Cardiac fibroblast (primary cell): ENCODE measurements at places on chromosomes 13 and 19.

- DNase-seq: peak; percentile 84
These were observed 2.9 kb downstream of the RXFP2 start for GRCh38 chr13:31742097-31742734.

DNA sequence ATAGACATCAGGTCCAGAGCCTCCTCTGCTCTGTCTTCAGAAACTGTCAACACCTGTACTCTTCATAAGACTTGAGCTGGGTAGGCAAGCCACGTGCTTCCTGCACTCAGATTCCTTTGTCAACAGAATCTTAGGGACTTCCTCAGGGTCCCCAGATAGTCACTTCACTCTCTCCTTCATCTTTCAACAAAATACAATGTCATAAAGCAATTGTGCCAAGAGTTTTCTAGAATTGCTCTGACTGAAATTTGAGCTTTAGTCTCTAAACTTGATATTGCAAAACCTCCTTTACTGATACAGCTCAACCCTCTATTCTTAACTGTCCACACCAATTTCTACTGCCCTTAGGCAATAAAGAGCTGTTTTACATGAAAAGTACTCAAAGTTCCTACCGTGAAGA lies 179.9 kb downstream of the IRS2 start:
- peak; percentile 13 for DNase-seq

- DNase-seq: no peak
These were observed 15.2 kb downstream of the ACTN4 start for GRCh38 chr19:38662537-38663155.

DNA sequence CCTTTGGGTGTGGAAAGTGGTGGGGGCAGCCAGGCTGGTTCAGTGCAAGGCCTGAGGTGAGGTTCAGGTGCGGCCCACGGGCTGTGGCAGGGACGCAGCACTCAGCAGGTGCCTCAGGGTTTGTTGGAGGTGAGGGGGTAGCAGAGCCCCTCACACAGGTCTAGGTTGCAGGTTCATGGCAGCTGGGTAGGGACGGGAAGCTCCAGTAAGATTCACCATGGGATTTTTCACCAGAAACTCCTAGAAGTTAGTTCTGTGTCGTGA lies 14.0 kb downstream of the MCF2L start:
- no peak for DNase-seq

DNA sequence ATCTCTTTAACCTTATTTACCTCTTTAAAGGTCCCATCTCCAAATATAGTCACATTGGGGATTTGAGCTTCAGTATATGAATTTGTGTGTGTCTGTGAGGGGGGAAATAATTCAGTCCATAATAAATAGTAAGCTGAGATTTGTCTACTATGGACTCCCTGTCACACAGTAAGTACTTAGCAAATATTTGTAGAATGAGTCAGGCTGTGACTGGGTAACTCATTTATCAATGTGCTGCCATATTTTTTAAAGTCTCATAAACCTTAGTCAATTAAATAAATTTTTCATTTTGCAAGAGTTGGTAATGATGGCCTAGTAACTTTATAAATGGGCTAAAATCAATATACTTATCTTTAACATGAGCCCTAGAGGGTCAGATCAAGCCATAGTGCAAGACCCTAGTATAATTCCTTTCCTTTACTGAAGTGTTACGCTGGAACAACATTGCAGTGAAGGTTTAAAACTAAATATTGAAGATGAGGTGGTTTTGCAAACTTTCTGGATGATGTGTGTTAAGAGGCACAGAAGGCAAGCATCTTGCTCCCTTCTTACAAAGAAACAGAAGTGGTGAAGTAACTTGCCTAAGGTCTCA lies 305.1 kb downstream of the KCNRG start:
- peak; percentile 42 for DNase-seq

DNA sequence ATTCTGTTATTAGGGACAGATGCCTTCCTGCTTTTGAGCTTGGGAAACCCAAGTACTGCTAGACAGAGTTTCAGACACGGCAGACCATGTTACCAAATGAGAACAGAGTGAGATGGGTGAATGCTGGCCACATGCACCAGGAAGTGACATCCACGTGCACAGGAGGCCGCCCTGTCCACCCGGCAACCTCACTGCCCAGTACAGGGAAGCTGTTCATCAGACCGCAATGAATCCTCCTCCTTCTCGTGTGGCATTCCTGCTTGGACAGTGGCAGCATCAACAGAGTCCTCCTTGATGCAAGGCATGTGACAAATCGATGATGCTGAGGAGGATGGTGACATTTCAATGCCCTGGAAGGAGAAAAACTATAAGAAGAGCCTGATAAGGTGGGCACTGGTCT lies 191.0 kb upstream of the SOX1 start:
- DNase-seq: no peak

DNA sequence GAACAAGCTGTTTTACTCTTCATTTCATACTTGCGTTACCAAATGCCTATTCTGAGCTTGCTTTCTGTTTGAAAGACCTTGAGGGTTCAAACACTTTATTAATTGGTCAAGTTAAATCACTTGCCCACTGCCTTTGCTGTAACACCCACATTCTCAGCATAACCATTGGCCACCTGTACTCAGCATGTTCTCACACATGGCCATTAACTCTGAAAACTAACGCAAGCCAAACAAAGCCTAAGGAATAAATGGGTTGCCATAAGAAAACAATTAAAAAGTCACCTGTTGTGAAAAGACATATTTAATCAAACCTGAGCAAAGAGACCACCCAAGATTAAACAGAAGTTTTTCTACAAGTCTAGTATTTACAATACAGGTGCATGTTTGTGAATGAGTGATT lies 517.2 kb upstream of the SPRY2 start:
- no peak for DNase-seq

GRCh38 chr13:110422913-110423688 lies 116.0 kb downstream of the COL4A2 start:
- DNase-seq: peak; percentile 62

- no peak for DNase-seq
These were observed 7.6 kb downstream of the PIK3R2 start for GRCh38 chr19:18160493-18160970.

DNA sequence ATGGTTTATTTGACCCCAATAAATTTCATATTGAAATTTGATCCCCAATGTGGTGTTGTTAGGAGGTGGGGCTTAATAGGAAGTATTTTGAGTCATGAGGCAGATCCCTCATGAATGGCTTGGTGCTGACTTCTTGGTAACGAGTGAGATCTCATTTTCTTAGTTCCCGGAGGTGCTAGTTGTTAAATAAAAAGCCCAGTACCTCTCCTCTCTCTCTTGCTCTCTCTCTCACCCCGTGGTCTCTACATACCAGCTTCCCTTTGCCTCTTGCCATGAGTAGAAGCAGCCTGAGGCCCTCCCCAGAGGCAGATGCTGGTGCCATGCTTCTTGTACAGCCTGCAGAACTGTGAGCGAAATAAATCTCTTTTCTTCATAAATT lies 39.4 kb upstream of the KATNAL1 start:
- DNase-seq: no peak

- peak; percentile 8 for DNase-seq
These were observed 43.0 kb downstream of the CACNA1A start for GRCh38 chr19:13463296-13463695.

- no peak for DNase-seq
These were observed 28.7 kb upstream of the GARRE1 start for GRCh38 chr19:34225659-34226015.

DNA sequence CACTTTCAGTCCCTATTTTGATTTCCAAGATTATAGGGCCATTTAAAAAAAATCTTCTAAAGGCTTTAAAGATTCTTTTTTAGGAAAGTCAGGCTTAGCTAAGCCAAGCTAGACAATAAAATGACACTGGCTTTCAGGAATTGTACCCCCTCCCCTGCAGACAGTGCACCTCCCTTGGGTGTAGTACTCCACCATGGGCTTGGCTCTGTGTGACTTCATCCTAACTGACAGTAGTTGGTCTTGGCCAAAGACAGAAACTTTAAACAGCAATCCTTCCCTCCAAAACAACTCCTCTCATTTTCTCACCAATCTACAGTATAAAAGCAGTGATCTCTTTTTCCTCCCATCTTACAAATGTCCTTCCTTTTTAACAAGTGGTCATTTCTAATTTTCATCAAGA lies 283.0 kb downstream of the DNAJC15 start:
- no peak for DNase-seq

GRCh38 chr13:111663505-111663904 lies 343.1 kb downstream of the TEX29 start:
- DNase-seq: no peak

DNA sequence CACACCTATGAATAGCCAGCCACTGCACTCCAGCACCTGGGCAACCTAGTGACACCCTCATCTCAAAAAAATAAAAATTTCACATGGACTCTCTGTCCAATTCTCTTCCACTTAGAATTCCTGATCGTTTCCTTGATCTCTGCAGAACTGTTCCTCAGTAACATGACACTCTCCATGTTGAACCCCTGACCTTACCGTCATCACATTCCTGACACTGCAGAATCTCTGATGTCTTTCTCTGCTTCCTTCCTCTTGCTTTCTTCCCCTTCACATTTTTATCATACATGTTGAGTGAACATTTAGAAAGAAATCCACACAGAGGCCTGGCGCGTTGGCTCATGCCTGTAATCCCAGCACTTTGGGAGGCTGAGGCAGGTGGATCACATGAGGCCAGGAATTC lies 15.0 kb downstream of the ZNF114 start:
- no peak for DNase-seq

- DNase-seq: peak; percentile 65
These were observed 379.8 kb downstream of the TBC1D4 start for GRCh38 chr13:75102001-75102716.

GRCh38 chr19:33662391-33663092 lies 40.8 kb downstream of the CHST8 start:
- DNase-seq: no peak

- no peak for DNase-seq
These were observed 27.1 kb upstream of the GRTP1 start for GRCh38 chr13:113390874-113391497.

GRCh38 chr19:52948025-52948770 lies 14.5 kb downstream of the ZNF816 start:
- DNase-seq: no peak

GRCh38 chr13:114310956-114311355 lies 3.3 kb upstream of the CHAMP1 start:
- peak; percentile 38 for DNase-seq

DNA sequence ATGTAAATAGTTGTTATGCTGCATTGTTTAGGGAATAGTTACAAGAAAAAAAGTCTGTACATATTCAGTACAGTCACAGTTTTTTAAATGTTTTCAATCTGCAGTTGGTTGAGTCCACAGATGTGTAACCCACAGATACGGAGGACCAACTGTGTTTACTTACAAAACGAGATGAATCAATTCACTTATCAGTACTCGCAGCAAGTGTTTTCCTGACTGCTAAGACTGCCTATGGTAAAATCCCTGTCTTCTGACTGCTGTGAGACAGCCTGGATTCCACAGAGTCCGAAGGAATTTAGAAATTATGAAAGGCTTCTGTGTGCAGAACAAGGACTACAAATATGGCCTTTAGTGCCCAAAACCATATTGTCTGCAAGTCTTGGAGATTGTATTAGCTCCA lies 45.7 kb upstream of the C1QTNF9 start:
- peak; percentile 27 for DNase-seq

DNA sequence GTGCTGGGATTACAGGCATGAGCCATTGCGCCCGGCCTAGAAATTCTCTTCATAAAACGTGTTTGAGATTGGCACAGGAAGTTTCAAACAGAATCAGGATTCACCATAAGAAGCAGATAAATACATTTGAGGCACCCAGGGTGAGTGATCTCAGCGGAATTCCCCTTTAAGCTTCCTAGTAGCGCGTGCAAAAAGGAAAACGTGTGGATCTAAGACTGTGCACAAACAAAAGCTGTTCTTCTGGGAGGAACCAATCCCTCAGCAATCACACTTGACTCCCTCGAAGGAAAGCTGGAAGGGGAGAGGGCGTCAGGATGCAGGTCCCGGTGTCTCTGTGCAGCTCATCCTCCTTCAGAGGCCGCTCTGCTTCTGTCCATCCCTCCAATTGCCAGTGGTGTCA lies 15.5 kb downstream of the MCF2L start:
- DNase-seq: no peak

GRCh38 chr19:43489310-43489709 lies 15.2 kb downstream of the PHLDB3 start:
- DNase-seq: no peak

DNA sequence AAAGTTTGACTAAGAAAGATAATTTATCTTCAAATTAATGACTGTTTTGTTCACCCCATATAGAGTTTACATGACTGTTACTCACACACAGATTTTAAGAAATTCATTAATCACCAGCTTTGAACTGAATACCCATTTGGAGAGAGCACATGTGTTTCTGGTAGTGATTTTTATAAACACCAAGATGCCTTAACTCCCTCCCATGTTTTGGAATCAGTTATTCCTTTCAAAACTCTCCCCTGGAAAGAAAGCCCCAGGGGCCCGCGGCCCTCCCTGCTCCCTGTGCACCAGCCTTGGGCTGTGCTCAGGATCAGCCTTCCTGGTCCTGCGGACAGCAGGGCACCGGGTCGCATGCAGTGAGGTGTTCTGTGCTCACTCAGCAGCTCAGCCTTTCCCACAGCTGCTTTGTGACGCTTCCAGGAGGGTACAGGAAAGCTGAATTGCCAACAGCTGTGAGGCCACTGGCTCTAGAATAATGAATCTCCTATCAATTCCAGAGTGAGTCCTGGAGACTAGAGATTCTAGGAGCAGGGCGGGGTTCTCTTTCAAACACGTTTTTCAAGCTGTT lies 483.2 kb downstream of the EFNB2 start:
- DNase-seq: no peak

DNA sequence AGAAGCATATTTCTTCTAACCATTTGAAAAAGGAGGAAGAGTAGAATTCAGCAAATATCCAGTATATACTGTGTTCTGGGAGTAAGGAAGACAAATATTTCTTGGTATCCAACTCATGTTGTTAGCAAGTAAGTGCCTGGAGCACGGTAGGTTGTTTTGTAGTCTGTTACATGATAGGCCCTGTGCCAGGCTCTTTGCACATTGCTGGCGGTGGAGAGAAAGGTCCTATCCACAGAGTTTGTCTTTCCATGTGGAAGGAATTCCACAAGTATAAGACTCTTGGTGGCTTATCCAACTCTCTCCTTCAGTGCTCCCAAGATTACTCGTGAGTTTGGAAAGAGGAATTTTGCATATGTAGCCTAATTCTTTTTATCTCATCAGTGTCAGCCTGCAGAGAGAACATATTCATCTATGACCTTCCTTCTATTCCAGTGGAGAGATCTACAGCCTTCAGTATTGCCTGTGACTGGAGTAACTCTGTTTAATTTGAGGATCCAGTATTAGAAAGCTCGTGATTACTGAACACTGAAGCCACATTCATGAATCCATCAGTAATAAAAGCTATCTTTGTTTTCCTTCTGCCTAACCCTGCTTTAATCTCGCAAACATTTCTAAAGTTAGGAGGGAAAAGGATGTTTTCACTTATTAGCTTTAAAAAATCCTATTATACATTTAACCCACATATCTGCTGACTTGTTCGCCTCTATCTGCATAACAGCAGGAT lies 183.9 kb upstream of the CSNK1A1L start:
- DNase-seq: peak; percentile 24

- DNase-seq: peak; percentile 49
These were observed 129.8 kb downstream of the DLEU7 start for GRCh38 chr13:50713523-50714248.
